ENCODE measurements at places on chromosomes 12 and 14. TPM values are rescaled to one million over a fixed set of nuclear protein-coding genes. Genes with fewer than 3 reads are reported as not detected.
A peak's percentile ranks its signal among the peaks of the same experiment; 100 is the strongest.

DNA sequence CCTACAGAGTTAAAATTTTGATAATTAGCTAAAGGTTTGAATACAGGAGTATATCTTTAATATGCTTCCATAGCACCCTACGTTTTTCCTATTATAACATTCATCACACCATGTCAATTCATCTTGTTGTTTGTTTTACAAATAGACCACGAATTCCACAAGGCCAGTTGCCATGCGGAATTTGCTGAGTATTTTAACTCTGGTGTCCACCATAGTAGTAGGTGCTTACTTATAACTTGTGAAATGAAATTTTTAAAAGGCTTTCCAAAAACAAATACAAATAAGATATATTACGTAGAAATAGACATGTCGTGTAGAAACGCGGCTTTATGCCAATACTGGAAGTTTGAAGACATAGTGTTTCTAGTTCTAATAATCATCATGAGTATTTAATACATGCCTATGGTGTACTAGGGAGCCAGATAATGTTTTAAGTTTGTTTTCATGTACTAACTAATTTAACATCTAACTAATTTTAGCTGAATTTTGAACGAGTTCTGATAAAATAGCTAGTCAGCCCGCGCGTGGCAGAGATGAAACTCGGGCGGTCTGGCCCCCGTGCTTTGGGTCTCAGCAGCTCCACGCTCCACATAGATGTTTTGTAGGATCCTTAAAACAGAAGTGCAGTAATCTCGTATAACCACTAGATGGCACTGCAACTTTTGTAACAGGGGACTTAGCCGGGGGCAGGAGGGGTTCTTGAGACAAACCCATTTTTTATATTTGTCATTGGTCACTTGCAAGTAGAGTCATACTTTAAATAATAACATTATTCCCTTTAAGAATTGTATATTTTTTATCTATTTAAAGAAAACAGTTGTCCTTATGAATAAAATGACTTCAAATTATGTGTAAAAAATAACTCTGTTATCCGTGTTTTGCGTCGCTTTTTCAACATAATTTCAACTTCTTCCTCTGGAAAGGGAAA lies 10.2 kb downstream of the CD69 start:
- peaks cover 38% of the 10 kb centered on the region for H3K4me1 ChIP-seq
- peaks cover 32% of the 10 kb centered on the region for H3K36me3 ChIP-seq
- H3K27me3 ChIP-seq, result no peaks in the 10 kb centered on the region
- H3K4me3 ChIP-seq, result peak overlapping the region; percentile 69
- H3K27ac ChIP-seq, result peak overlapping the region; percentile 58
- peak; percentile 79 for DNase-seq

DNA sequence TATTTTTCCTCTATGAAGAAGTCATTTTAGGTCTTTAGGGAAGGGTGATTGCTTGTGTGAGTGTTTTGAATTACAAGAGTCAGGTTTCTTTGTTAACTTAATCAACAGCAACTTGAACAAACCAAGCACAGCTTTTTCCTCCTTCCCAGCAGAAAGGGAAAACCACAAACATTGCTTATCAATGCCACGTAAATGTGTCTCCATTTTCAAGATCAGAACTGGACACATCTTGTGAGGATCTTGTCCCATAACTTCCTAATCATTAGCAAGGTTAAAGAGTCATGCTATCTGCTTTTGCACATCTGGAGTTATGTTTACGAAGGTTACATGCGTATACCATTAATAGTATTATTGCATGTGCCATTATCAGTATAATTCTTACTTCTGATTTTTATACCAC lies 248.0 kb upstream of the FLRT2 start:
- no peak for DNase-seq
- H3K36me3 ChIP-seq, result no peaks in the 10 kb centered on the region
- H3K4me3 ChIP-seq, result no peak overlapping the region
- H3K27me3 ChIP-seq, result no peaks in the 10 kb centered on the region
- no peaks in the 10 kb centered on the region for H3K4me1 ChIP-seq
- no peak overlapping the region for H3K27ac ChIP-seq

Gene TAS2R10
- total RNA-seq, result not detected

- no peaks in the 10 kb centered on the region for H3K4me1 ChIP-seq
- H3K36me3 ChIP-seq, result no peaks in the 10 kb centered on the region
- no peak overlapping the region for H3K27ac ChIP-seq
- no peaks in the 10 kb centered on the region for H3K27me3 ChIP-seq
Observed at GRCh38 chr12:22130671-22131070, 84.7 kb downstream of the CMAS start.

DNA sequence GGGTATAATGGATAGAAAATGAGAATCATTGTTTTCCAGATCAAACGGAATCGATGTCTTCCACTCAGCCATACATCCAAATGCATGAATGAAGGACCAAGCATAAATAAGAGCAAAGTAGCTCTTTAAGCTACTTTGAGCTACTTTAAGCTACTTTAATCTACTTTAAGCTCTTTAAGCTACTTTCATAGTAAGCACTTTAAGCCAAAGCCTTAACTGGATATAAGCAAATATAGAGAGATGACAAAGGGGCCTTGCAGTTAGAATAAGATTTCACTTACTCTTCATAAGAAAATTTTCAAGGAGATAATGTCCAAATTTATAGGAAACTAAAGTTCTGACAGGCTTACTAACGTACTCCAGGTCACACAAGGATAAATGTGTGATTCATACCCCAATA lies 355.6 kb upstream of the KITLG start:
- no peak for DNase-seq
- no peak overlapping the region for H3K27ac ChIP-seq
- no peaks in the 10 kb centered on the region for H3K36me3 ChIP-seq
- H3K27me3 ChIP-seq, result no peaks in the 10 kb centered on the region

DNA sequence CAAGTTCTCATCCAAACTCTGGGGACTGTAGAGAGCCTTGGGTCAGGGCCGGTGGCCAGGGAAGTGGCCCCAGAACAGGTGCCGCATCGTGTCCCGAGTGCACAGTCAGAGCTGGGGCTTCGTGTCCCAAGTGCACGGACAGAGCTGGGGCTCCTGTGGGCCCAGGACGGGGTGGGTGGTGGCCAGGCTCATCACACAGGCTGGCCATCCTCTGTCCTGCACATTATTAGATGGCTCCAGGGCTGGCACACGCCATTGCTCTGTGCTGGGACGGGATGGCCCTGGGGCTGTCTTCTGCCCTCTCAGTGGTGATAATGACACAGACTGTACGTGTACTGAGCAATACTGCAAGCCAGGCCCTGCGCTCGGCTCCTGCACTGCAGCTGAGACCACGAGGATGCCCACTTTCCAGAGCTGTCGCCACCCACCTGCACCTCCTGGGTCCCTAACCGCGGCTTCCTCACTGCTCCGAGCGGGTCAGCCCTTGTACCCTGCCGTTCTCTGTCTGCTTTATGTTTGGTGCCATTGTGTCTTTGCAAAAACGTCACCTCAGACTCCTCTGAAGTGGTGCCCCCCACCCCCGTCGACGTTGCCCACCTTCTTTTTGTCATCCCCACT lies 1.9 kb downstream of the FBRSL1 start:
- H3K4me3 ChIP-seq, result peak overlapping the region; percentile 88
- no peak for DNase-seq
- no peaks in the 10 kb centered on the region for H3K36me3 ChIP-seq
- H3K27ac ChIP-seq, result peak overlapping the region; percentile 19
- H3K4me1 ChIP-seq, result peaks cover 76% of the 10 kb centered on the region

- no peak overlapping the region for H3K27ac ChIP-seq
- no peak for DNase-seq
- H3K27me3 ChIP-seq, result no peaks in the 10 kb centered on the region
- no peaks in the 10 kb centered on the region for H3K4me1 ChIP-seq
Observed at GRCh38 chr12:13288937-13289652, 92.6 kb downstream of the EMP1 start.

DNA sequence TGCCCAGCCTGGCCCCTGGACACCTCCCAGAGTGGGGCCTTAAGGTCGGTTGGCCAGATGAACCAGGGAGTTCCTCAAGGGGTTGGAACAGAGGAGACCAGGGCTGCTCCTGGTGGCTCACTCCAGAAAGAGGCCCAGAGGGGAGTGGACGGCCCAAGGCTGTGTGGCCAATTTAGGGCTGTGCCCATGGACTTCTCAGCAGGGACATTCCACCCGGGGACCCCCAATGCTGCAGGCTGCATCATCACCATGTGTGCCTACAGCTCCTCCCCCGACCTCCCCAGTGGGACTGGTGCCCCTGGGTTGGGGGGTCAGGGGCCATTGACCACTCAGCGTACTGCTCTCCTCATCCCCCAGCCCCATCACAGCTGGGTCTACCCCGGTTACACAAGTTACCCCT lies 17.6 kb upstream of the CYP46A1 start:
- H3K27me3 ChIP-seq, result no peaks in the 10 kb centered on the region
- no peaks in the 10 kb centered on the region for H3K36me3 ChIP-seq
- no peak overlapping the region for H3K27ac ChIP-seq
- H3K4me1 ChIP-seq, result no peaks in the 10 kb centered on the region

Gene C12orf56
- 0.15 TPM for total RNA-seq

Gene ARG2
- 4.3 TPM for total RNA-seq

Gene METTL17
- 75.9 TPM for total RNA-seq

Gene AVPR1A
- 0.15 TPM for total RNA-seq

Gene HDAC7
- 163 TPM for total RNA-seq

Gene MOK
- 1.0 TPM for total RNA-seq

Gene KCNA5
- not detected for total RNA-seq

DNA sequence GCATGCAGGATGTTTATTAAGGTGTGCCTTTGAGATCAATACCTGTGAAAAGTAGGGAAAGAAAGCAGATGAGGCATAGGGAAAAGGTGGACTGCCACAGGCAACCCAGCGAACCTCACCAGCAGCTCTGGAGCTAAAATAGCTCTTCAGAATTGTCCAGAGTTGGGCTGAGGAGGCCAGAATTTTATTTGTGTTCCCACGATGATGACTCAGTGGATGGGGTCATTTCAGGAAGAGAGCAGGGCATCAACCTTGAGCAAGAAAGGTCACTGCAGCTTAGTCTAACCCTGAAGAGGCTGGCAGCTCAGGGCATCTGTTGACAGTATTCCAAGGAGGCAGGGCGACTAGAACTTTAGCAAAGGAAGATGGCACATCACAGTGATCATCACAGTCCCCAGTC lies 696.1 kb downstream of the DIO2 start:
- H3K27me3 ChIP-seq, result no peaks in the 10 kb centered on the region
- no peak overlapping the region for H3K4me3 ChIP-seq
- no peaks in the 10 kb centered on the region for H3K4me1 ChIP-seq
- DNase-seq, result no peak
- H3K36me3 ChIP-seq, result no peaks in the 10 kb centered on the region

DNA sequence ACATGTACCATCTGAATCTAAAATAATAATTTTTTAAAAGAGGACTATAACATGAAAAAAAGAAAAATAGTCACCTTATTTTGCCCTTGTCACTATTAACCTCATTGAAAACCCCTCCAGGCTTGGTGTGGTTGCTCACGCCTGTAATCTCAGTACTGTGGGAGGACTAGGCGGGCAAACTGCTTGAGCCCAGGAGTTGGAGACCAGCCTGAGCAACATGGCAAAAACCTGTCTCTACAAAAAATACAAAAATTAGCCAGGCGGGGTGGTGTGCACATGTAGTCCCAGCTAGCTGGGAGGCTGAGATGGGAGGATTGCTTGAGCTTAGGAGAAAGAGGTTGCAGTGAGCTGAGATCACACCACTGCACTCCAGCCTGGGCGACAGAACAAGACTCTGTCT lies 126.3 kb upstream of the KRAS start:
- H3K4me3 ChIP-seq, result no peak overlapping the region
- DNase-seq, result no peak
- H3K27ac ChIP-seq, result peak overlapping the region; percentile 61
- no peaks in the 10 kb centered on the region for H3K27me3 ChIP-seq
- H3K4me1 ChIP-seq, result peaks cover 23% of the 10 kb centered on the region
- no peaks in the 10 kb centered on the region for H3K36me3 ChIP-seq

DNA sequence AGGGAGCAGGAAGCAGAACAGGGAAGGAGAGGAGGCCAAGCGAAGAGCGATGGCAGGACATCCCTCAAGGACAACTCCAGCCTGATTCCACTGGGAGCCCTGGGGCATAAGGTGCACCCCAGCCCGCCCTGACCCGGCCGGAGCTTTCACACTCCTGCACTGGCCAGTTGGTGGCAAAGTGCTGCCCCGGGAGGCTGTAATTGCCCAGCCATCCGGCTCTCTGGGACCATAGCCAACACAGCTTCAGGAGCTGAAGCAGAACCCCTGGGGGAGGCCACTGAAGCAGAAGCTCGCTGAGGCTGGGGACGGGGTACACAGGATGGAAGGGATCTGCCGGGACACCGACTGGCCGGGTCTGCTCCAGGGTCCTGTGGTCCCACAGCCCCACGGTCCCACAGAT lies 41.9 kb upstream of the BEGAIN start:
- no peaks in the 10 kb centered on the region for H3K4me1 ChIP-seq
- no peak for DNase-seq
- no peaks in the 10 kb centered on the region for H3K36me3 ChIP-seq

Gene CLEC14A
- not detected for total RNA-seq

- no peak overlapping the region for H3K4me3 ChIP-seq
- DNase-seq, result no peak
- H3K4me1 ChIP-seq, result no peaks in the 10 kb centered on the region
Observed at GRCh38 chr14:24815543-24815942, 181.6 kb upstream of the GZMB start.

Gene PIWIL1
- total RNA-seq, result not detected

GRCh38 chr12:51127050-51127729 lies 43.8 kb upstream of the CSRNP2 start:
- H3K27me3 ChIP-seq, result no peaks in the 10 kb centered on the region
- peaks cover 2% of the 10 kb centered on the region for H3K36me3 ChIP-seq
- H3K4me1 ChIP-seq, result no peaks in the 10 kb centered on the region
- DNase-seq, result no peak
- no peak overlapping the region for H3K27ac ChIP-seq

Gene NAB2
- 7.5 TPM for total RNA-seq

All from CD4-positive, CD25-positive, alpha-beta regulatory T cell (primary cell).